ENCODE measurements at places on chromosomes 2 and 18.

DNA sequence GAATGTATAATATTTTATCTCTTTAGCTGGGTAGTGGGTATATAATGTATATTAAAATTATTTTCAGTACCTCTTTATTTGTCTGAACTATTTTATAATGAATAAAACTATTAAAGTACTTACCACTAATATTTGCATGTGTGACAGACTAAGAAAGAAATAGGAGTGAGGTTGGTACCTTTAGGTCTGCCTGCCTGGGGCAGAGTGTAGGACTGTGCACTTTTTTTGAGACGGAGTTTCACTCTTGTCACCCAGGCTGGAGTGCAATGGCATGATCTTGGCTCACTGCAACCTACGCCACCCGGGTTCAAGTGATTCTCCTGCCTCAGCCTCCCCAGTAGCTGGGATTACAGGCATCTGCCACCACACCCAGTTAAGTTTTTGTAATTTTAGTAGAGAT is 18.8 kb downstream of the NCOA1 start:
- no peak for DNase-seq

DNA sequence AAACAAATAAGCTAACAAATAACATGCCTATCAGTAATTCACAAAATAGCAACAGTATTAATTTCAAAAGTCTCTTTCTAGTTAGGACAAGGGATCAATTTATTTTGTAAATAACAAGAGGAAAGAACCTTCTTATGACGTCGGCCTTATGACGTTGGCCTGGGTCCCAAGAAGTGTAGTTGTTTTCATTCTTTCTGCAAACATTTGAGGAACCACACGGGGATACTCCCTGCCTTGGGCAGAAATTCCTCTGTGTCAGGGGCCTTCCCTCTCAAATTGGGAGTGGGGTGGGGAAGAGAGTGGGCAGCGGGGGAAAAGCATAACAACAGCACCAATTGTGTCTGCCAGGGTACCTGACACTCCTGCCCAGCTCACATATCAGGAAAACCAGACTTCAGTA is 1.3 kb downstream of the CCDC68 start:
- DNase-seq: no peak

DNA sequence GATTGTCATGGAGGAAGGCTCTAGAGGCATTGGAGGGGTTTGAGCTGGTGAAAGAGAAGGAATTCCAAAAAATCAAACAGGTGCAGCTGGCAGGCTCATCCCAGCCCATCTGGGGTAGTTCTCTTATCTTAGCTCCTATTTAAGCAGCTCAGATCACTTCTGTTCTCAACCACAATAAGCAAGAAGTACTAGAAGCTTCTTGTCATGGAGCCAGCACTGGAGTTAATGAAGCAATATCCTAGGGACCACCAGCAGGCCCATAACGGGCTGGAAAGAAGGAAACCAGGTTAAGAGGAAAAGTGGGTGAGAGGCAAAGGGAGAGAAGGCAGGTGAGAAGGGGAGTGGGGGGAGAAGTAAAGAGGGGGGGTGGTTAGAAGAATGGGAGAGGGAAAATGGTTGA is 100.7 kb upstream of the ZFP36L2 start:
- no peak for DNase-seq

- no peak for DNase-seq
Observed at GRCh38 chr2:53028225-53028624, 739.4 kb upstream of the CHAC2 start.

DNA sequence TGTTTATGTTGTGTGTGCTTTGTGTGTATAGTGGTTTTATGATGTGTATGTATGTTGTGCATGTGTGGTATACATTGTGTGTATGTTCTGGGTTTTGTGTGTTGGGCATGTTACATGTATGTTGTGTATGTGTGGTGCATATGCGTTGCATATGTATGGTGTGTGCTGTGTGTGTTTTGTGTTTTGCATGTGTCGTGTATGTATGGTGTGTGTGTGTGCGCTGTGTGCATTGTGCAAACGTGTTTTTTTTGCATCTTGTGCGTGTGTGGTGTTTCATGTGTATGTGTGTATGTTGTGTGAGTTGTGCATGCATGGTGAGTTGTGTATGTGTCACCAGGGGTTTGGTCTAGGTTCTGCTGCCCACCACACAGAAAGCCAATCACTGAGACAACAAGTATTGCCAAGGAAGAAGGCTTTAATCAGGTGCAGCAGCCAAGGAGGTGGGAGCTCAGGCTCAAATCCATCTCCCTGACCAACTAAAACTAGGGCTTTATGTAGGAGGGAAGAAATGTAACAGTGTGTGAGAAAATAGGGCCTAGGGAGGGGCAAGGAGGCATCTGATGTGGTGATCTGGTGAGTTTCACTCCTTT is 115.7 kb downstream of the FAM168B start:
- no peak for DNase-seq
